ENCODE measurements at places on chromosomes 11 and 22.

DNA sequence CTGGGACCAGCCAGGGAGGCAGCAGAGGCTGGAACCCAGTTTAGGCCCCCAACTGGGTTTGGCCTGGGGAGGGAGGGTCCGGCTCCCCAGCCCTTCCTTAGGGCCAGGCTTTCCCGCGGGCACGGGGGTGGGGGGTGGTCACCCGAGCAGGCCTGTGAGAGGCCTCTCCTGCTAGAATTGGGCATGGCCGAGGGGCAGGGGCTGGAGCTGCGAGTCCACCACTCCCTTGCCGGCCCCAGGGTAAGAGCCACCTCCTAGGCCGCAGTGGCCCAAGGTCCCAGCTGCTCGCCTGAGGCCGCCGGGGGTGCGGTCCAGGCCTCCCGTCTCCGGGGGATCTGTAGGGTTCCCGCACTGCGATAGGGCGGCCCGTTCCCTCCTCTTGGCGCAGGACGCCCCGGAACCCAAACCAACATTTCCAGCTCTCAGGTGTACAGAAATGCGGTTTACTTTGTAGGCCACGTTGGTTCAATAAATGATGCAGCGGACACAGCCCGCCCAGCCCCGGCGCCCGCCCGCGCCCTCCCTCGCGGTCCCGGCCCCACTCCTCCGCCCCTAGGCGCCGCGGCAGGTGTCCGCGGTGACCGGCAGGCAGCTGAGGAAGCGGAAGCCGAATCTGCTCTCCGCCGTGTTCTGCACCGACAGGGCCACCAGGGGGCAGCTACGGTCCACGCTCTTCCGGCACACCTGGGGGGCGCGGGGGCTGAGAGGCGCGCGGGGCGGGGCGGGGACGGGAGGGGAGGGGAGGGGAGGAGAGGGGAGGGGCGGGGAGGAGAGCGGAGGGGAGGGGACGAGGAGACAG, 5.9 kb downstream of the LMNTD2 start:
- peak; percentile 71 for DNase-seq

GRCh38 chr22:24112188-24112587, 69.1 kb upstream of the SUSD2 start:
- no peak for DNase-seq

DNA sequence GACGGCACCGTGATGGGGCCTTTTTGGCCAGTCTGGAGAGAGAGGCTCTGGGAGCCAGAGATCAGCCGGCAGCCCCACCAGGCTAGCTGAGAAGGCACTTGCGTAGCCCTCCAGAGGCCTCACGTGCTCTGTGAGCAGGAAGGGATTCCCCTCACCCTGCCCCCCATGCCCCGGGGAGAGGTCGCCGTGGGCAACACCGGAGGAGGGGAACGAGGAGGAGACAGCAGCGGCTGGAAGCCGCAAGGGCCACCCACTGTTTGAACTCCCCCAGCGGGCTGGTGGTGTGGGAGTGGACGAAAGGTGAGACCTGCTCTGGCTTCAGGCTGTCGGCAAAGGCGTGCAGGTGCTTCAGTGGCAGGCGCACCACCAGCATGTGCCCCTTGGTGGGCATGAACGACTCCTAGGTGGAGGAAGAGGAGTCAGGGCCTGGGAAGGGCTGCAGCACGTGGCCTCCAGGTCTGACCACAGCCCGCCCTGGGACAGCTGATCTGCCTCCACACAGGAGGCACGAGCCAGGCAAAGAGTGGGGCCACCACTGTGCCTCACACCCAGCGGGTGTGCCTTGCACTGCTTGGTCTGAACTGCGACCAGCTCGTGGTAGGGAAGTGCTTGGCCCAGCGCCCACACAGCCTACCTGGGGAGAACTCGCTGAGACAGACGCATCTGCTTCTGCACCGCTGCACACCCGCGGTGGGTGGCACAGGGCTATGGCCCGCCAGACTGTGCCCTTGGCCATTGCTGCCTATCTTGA, 99.9 kb downstream of the MED15 start:
- no peak for DNase-seq

DNA sequence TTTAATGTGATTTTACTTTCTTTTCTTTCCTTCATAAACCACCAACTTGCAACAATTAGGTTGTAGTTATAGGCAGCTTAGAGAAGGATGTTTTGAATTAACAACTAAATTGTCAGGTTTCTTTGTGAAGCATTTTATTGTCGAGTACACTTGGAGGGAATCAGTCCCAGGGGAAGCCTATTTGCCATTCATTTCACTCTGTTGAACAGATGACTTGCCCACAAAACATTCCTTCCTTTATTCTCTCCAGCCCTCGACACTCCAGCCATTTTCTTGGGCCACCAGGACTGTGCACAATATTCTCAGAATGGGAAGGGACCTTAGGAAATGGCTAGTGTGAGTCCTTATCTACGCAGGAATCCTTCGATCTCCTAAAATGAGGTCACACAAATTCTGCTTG, 620.6 kb downstream of the SOX6 start:
- DNase-seq, result no peak

DNA sequence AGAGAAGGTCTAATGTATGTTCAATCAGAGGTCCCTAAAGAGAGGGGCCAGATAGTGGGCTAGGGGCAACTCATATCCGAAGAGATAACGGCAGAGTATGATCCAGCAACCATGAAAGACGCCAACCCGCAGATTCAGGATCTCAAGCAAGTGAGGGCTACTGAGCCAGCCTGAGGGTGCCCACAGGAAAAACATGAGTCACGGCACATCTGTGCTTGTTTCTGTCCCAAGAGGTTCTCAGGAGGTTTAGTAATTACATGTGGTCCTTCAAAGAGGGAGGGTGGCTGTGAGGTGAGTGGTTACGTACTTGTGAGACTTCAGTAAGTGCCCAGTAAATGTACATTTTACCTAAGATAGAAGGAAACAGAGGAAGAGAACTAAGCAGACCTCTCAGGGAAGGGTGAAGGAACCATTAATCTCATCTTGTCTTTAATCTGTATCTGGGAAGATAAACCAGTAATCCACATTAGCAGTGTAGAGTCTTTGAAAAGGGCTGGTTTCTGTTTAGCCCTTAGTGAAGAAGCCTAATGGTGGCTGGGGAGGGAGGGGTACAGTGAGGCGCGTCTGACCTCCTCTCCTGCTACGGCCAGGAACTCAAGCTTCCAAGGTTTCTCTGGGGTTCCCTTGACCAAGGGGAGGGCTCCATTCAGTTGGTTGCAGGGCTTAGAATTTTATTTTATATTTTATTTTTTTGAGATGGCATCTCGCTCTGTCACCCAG, 10.2 kb downstream of the SIRT3 start:
- peak; percentile 25 for DNase-seq

- no peak for DNase-seq
Measured at GRCh38 chr11:119700536-119701346, 28.3 kb downstream of the NECTIN1 start.

DNA sequence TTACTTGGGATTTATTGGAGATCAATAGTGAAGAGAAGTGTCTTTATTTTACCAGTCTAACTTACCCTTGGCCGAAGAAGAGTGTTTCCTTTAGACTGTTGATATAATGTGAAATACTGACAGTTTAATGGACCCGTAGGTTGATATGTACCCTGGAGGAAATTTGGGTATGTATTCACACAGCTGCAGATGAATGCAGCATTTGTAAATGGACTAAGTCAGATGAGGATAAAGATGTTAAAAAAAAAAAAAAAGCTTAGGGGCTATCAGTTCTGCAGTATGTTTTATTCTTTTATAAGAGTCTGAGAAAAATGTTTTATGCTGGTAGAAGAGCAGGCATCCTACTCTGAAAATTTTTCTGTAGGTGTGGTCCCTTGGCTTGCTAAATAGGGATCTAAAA, 2.7 kb downstream of the REXO2 start:
- no peak for DNase-seq

DNA sequence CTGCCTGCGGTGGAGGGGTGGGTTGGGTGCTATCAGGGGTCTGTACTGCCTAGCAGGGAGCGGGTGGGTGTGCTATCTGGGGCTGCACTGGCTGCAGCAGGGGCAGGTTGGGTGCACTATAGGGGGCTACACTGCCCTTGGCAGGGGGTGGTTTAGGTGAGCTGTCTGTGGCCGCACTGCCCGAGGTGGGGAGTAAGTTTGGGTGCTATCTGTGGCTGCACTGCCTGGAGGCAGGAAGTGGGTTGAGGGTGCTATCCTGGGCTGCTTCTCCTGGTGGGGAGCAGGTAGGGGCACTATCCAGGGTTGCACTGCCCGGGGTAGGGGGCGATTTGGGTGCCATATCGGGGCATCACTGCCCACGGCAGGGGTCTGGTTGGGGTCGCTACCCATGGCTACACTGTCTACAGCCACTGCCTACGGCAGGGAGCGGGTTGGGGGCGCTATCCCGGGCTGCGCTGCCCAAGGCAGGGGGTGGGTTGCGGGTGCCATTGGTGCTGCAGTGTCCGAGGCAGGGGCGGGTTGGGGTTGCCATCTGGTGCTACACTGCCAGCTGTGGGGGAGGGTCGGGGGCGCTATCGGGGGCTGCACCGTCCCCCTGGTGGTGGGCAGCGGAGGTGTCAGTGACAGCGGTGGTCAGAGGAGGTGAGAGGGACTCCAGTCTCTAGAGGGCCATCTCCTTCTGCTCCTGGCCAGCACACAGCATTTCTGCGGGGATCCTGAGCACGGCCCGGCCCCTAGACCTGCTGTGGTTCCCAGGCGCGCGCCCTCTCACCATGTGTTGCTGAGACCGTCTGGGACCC, 1.3 kb upstream of the RFPL2 start:
- no peak for DNase-seq

- DNase-seq, result no peak
Measured at GRCh38 chr11:59218893-59219292, 6.2 kb upstream of the MPEG1 start.

DNA sequence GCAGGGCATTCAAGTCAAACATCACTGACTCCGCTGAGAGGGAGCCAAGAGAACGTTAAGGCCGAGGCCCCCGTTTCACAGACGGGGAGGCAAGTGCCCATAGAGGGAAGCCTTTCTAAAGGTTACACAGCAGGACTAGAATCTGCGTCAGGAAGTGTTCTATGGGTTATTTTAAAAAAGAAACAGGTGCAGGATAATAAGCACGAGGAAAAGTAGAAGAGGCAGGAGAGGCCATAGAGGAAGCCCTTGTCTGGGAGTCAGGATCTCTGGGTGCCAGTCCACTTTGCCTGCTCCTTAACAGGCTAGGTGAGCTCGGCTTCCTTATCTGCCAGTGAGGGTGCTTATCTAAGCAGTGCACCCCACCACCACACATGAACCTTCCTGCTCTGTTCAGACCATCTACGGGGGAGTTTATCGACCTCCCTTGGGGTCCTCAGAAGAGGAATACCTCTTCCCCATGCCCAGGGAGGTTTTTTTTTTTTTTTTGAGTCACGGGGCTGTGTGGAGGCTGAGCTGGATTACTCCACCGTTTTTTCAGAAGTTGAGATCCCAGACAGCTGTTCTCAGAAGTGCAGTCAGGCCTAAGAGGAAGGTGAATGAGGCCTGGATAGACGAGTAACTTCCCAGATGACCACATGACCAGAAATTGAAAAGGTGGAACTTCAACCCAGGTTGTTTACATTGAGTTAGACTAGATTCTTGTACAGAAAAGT, 1.2 kb upstream of the FCHSD2 start:
- DNase-seq, result peak; percentile 20

DNA sequence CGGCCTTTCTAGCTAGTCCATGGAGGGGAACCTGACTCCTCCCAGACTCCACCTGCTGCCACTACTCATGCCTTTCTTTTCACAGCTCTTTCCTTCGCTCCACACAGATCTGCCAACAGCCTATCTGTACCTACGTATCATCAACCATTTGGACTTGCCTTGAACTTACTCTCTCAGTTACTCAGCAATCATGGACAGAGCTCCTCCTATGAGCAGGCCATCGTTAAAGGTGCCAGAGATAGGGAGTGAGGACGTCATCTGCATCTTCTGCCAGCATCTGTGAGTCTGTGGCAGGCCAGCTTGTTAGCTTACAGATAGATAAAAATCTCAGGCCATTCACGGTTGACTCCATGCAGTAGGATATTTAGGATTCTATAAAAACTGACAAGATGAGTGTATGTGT, 162.9 kb upstream of the ZBED5 start:
- no peak for DNase-seq

DNA sequence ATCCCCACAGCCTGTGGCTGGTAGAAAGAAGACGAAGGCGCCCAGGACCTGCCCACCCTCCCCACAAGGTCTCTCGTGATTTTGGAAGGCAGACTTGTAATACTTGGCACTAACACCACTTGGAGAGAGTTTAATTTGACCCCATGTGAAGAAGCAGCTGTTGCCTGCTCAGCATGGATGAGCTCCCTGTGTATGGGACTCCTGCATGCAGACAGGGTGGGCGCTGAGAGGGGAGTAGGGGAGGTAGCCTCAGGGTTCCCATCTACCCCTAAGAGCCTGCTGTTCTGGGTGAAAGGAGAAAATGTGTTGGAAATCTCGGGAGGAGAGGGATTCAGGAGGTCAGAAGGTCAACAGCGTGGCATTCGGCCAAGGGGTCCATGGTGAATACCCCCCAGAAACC, 625.9 kb downstream of the TBC1D22A start:
- DNase-seq, result no peak

DNA sequence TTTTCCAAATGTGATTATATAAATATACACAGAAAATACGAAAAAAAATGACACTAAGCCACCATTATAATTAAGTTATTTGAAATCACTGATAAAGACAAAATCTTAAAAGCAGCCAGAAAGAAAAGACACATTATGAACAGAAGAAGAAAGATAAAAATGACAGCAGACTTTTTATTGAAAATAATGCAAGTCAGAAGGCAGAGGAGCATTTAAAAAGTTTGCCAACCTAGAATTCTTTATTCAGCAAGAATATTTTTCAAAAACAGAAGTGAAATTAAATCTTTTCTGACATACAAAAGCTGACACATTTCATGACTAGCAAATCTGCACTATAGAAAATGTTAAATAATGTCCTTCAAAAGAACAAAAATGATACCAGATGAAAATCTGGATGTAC, 77.8 kb downstream of the CD82 start:
- no peak for DNase-seq

DNA sequence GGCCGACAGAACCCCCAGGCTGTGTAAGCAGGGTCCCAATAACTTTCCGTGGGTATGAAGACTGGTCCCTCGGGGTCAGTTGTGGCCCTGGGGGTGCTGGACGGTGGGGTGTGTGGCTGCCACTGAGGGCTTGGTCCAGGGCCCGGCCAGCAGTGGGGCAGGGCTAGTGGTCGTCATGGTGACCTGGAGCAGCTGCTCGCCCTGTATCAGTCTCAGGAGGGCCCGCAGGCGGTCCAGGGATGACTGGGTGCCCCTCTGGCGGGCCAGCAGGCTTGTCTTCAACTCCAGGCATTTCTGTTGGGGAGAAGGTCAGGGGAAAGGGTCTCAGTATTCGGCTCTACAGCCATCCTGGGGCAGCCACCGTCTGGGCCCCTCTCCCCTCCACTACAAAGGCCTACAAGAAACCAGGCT, 126.8 kb downstream of the PHF21B start:
- no peak for DNase-seq

GRCh38 chr11:31871310-31872075, 60.4 kb upstream of the PAX6 start:
- DNase-seq, result no peak

DNA sequence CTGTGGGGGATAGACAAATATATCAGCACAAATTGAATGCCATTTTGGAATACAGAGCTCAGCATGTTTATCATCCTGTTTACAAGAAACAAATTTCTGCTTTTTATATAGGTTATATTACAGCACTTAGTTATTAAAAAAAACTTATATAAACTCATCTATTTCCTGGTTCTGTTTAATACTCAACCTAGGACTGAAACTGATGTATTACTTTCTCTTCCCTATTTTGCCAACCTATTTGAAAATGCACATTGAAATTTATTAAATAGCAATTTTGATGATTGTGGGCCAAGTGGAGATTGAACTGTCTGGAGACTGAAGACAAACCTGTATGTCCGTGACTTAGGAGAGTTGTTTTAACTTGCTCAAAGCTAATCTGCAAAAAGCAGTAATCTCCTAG, 288.3 kb upstream of the ANO3 start:
- DNase-seq, result no peak

- no peak for DNase-seq
Measured at GRCh38 chr11:97157221-97157740, 767.5 kb downstream of the JRKL start.

Data from foreskin fibroblast (primary cell).